ENCODE measurements at places on chromosomes 2 and 18.

DNA sequence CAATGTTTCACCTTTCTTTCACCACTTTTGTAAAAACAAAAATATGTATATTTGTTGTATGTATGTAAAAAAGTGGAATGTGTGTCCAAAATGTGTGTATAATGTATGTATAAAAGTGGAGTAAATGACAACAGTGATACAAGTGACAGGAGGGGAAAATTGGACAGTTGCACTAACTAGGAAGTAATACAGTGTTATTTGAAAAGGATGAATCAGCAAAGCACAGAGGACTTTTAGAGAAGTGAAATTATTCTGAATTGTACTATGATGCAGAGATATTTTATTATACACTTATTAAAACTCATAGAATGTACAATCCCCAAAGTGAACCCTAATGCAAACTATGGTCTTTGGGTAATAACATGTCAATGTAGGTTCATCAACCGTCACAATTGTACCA, 331.3 kb upstream of the CNTNAP5 start:
- DNase-seq, result no peak

DNA sequence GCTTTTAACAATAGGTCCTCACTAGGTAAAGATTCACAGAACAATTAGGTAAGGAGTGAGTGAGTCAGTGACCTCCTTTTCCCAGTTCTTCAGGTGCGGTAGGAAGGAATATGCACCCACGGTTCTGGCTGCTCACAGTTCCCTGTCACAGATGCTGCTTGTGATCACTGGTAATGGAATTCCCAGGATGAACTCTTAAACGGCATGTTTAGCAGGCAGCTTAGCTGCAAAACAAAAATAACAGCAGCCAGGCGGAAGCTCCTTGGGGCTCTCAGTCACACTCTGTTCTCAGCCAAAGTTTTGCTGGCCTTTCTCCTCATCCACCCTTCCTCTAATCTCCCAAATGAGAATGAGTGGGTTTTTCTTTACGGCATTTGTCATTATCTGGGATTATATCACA, 274.5 kb downstream of the MYT1L start:
- no peak for DNase-seq

DNA sequence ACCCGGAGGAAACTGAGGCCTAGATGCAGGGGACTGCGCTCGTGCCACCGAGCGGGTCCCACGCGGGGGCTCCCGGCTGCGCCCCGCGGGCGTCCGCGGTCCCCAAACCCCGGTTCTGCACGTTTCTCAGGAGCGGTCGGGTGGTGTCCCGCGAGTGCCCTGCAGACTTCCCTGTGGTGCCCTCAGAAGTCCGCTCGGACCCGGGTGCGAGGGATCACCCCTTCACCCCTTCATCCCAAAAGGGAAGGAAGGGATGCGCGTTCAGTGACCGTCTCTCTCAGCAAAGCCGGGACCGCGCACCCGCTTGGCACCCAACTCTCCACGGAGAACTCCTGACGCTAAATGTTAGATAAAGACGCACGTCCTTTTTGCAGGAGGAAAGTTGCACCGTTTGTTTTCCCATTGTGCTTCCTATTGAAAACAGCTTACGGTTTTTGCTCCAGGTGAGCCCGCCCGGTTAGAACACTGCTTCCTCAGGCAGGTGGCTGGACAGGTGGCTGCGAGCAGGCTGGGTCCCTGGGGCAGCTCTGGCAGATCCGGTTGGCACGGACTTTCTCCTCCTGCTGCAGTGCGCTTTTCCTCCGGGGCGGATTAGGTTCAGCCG, 779 bp downstream of the DGKD start:
- no peak for DNase-seq

DNA sequence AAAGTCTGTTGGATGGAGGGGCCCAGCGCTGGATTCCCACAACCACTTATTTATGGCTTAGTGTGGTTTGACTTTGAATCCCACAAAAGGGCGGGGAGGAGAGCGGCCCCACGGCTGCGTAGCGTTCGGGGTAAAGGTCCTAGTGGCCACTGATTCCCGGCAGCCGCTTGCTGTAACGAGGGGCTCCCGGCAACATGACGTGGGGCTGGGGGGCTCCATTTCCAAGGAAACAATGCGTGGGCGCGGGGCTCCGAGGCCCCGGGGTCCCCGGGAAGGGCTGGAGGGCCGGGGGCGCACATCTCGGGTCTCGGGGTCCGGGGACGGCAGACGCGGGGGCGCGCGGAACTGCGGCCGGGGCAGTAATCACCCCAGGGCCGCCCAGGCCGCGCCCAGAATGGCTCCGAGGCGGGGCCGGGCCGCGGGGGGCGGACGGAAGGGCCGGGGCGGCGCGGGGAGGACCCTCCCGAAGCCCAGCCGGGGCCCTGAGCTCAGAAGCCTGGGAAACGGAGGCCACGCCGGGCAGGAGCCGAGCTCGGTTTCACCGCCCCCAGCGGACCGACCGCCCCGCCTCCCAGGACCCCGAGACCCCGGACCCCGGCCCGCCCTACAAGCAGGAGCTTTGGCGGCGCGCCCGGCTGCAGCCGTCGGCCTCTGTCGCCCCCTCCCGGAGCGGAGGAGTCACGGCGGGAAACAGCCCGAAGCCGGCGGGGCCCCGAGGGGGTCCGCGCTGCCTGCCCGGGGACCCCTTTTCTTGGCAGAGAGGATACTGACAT, 11.9 kb upstream of the MLPH start:
- DNase-seq, result peak; percentile 56

GRCh38 chr18:65754121-65754520, 3.3 kb downstream of the CDH7 start:
- DNase-seq, result no peak

GRCh38 chr2:195639959-195640358, 17.1 kb upstream of the SLC39A10 start:
- no peak for DNase-seq

DNA sequence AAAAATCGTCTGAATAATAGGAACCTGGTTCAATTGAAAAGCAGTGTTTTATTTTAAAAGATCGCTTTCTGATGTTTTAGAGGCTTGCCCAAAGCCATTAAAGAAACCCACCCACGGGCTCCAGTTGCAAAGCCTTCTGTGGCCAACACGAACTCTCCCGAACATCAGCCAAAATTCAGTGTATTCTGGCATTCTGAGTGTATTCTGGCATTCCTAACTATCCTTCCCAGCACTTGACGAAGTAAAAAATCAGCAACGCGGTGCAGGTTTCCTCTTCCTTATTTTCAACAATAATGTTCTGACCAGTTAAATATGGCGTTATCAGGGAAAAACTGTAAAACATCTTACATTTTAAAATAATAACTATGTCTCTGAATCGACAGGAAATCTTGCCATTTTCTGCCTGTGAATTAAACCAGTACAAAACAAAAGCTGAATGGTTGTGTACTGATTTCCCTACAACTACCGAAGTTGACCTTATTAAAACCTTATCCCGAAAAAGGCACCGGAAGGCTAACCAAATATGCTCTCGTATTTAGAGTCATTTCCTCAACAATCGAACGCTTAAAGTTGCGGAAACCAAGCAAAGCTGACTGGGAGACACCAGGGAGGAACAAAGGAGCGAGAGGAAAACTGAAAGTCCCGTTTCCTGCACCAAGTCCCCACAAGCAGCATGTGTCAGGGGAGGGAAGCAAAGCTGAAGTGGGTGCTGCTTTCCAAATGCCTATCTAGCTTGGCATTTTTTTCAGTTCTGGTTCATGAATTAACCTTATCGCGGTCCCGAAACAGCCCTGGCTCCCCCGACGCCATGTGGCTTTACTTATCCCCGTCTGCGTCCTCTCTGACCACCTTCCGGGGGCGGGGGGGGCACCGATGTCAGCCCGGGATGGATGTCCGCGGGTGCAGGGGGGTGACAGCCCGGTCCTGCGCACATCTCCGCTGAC, 44.3 kb downstream of the ZNF516 start:
- DNase-seq, result no peak

- DNase-seq, result no peak
Measured at GRCh38 chr2:50751311-50752031, 280.5 kb downstream of the NRXN1 start.

DNA sequence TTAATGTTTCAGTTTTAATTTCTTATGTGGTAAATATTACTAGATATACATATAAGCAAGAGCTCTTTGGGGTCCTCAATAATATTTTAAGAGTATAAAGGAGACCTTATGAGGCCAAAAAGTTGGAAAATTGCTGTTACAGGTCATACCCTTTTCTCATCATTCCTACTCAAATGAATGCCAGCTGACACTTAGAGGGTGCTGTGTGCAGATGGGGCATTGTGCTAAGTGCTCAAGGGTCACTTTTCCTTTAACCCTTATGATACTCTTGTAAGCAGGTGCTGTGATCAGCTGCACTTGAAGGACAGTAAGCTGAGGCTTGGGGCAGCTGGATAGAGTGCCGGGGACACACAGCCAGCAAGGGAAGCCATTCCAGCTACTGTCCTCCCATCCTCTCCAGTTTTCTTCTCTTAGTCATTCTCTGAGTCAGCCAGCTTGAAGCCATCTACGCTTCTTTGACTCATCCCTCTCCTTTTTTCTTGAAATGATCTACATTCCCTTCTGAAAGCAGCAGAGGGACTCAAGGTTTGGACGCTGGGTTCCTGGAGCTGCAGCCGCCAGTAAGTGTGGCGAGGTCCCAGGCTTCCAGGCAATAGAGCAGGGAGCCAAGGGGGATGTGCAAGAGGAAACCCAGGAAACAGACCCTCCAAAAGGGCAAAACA, 42.0 kb upstream of the CREB1 start:
- no peak for DNase-seq

- DNase-seq, result no peak
Measured at GRCh38 chr2:43217228-43218154, 8.9 kb downstream of the ZFP36L2 start.

DNA sequence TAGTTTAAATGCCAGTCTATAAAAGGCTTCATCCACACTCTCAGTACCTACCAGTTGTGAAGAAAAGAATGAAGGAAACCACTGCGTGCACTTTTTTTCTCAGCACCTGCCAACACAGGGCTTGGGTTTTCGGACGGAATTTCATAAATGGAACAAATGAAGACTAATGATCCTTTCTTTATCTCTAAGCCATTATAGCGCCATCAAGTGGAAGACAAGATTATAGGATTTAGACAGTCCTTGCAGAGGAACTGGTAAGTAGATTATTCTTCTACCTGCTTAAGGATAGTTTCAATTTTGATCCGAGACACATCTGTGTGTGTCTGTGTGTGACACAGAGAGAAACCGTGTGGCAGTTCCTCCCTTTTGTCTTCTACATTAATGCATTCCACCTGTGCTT, 245.6 kb downstream of the NRXN1 start:
- no peak for DNase-seq

DNA sequence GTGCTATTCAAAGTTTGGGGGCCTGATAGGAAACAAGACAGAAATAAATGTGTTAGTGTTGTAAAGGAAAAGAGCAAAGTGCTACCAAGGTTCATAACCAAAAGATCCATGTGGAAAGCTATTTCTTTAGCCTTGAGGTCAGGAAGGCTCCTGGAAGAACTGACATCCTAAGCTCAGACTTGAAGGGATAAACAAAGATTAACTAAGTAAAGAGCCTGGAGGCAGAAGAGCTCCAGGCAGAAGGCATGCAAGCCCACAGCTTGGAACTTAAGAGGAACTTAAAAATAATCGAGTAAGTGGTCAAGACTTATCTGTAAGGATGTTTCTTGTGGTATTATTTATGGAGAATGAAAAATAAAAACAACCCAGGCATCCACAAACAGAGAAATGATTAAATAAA, 245.0 kb upstream of the MGAT5 start:
- no peak for DNase-seq

- DNase-seq, result no peak
Measured at GRCh38 chr2:85861650-85862049, 27.1 kb downstream of the ST3GAL5 start.

GRCh38 chr18:74905247-74905646, 303.7 kb downstream of the PTGR3 start:
- DNase-seq, result no peak

DNA sequence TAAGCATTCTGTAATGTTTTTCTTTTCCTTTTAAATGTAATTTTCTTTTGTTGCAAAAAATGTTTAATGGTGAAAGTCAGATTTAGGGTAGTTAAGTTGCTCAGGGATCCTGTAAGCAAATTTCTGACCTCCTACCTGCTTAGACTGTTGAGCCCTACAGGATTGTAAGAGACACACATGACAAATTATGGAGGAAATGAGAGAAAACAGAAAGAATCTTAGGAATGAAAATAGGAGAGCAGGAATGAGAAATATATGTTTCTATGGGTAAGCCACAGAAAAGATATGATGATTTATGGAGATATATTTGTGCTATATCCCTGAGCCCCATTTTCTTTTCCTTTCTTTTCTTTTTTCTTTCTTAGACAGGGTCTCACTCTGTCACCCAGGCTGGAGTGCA, 28.3 kb downstream of the CYBRD1 start:
- DNase-seq, result no peak

- DNase-seq, result no peak
Measured at GRCh38 chr2:128654408-128654807, 335.7 kb upstream of the HS6ST1 start.

All from stimulated activated CD8-positive, alpha-beta memory T cell treated with anti-CD3 and anti-CD28 coated beads, Interleukin-4, amount 100 ng/mL, for 4 hours (primary cell).